Stimulated activated CD8-positive, alpha-beta memory T cell treated with anti-CD3 and anti-CD28 coated beads, Interleukin-7, amount 100 ng/mL, for 24 hours (primary cell): ENCODE measurements at places on chromosomes 11 and 22.

GRCh38 chr11:119483341-119483880, 60.4 kb upstream of the THY1 start:
- no peak for DNase-seq

DNA sequence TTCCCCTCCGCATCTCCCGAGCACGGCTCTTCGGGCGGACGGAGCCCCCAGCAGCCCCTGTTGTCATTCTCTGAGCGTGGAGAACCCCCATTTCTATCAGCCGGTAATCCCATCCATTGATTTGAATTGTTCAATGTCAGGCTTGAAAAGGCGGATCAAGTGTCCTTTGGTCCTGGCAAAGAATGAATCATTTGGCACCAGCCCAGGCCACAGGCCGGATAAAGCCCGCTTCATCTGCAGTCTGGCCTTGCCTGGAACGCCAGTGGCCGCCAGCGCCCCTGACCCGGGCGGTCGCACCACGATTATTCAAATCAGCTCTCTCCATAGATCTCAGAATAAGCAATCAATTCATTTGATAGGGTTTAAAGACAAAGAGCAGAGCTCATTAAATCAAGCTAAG, 188.9 kb downstream of the BRD1 start:
- DNase-seq: no peak

DNA sequence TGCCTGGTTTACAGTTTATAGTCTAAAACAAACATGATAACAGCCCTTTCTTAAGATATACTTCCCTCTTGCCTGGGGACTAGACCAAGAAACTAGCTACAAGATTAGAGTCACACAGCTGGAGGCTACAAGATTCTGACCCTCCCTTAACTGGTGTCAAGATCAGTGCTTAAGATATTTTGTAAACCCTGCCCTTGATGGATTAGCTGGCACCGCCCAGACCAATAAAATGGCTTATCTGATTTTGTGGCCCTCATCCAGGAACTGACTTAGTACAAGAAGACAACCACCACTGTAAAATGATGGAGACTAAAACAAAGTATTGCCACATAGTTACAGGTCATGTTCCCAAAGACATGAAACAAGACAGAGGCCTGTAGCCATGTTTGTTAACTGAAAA, 53.4 kb downstream of the FAM181B start:
- no peak for DNase-seq

DNA sequence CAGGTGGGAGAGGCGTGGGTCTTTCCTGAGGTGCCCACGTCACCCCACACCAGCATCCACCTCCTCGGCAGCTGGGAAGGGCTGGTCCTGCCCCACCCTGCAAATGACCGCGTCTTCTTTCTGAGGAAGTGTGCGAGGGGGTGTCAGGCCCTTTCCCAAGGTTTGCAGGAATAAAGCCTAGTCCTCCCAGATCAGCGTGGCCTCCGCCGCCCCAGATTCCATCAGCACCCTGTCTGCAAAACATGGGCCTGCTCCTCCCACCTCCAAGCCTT, 14.4 kb upstream of the SLC39A13 start:
- DNase-seq: no peak

- no peak for DNase-seq
These were observed 65.3 kb downstream of the AMBRA1 start for GRCh38 chr11:46528445-46529094.

DNA sequence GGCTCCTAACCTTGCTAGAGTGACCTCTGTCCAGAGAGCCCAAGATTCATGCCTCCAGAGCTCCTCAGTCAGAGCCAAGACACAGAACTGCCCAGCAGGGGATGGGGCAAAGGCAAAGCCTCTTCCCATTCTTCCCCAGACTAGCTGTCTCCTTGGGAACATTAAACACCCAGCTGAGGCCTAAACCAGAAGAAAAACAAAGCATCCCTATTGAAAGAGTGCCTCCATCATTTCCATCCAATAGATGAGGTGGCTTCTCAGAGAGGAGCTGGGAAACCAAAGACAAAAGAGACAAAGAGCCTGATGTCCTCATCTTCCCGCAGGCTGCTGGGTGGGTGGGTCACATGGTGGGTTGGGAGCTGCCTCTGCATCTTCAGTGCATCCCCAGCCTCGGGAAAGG, 37.4 kb downstream of the COMMD9 start:
- DNase-seq: no peak

- no peak for DNase-seq
These were observed at the start of gene APOA1 for GRCh38 chr11:116837231-116838091. Gene APOA1, minus strand, starts transcription at chr11:116837622. Its CDS starts 235 bp downstream, at chr11:116837387.

GRCh38 chr11:75946531-75947530, 131.8 kb downstream of the UVRAG start:
- no peak for DNase-seq

DNA sequence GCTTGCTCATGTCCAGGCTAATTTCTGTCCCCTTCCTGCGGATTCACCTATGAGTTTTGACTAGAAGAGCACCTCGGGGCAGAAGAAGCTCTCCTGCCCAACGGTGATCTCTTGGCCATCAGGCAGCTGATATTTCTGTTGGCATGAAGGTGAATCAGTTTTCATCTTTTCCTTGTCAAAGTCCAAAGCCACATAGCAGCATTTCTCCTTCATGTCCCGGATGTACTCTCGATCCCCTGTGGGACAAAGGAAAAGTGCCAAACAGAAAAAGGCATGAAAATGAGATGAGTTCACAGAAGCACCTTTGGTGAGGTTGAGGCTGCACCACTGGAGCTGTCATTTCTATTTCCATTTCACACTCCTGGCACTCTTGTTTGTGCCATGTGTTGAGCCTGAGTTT, 56.8 kb downstream of the DHCR7 start:
- no peak for DNase-seq

DNA sequence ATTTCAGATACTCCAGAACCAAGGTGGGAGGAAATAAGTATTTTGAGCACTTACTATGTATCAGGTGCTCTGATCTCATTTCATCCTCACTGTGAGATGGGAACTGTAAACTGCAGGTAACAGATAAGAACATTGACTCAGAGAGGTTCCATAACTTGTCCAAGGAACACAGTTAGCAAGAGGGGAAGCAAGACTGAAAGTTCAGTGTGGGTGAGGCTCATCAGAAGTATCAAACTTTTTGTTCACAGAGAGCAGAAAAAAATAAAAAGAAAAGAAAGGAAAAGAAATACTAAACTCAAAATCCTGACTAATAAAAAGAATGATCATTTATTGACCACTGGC, 37.1 kb downstream of the RAB30 start:
- no peak for DNase-seq
